ENCODE measurements at places on chromosomes 4 and X.
A peak's percentile ranks its signal among the peaks of the same experiment; 100 is the strongest.

GRCh38 chrX:24151513-24151912 lies 2.0 kb downstream of the ZFX start:
- no peak for DNase-seq

DNA sequence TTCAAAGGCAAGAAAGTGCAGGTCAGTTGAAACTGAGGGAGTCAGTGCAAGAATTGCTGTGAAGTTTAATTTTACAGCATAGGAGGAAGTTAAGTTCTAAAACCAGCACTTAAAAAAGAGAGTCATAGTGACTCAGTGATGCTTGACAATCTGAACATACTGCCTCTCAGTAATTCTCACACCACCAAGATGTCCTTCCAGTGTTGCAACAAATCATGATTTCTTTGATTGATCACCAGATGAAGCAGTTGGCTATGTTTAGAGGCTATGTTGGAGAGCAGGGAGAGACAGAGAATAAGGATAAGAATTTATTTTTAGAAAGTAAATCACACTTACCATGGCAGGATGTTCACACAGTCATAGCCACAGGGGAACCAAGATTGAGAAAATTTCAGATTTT lies 13.2 kb downstream of the TRIM2 start:
- no peak for DNase-seq

DNA sequence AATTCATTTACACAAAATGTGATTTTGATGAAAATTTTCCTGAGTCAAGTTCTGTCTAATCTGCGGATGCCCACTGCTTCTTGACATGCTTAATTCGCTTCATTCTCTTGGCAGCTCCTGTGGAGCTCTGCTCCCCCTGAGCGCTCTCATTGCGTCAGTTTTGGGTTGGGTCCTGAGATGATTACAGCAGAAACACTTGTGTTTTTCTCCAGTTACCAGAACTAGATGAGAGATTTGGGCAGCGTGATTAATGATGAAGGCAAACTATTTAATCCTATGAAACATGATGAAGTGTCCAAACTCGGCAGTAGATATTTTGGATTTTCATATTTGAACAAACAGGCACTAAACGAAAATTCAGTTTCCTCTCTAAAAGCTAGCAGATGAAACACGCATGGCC lies 4.2 kb upstream of the CXCL1 start:
- no peak for DNase-seq

GRCh38 chr4:6309777-6310176 lies 40.1 kb downstream of the WFS1 start:
- no peak for DNase-seq

GRCh38 chrX:51461053-51462044 lies 35.0 kb downstream of the NUDT11 start:
- no peak for DNase-seq

DNA sequence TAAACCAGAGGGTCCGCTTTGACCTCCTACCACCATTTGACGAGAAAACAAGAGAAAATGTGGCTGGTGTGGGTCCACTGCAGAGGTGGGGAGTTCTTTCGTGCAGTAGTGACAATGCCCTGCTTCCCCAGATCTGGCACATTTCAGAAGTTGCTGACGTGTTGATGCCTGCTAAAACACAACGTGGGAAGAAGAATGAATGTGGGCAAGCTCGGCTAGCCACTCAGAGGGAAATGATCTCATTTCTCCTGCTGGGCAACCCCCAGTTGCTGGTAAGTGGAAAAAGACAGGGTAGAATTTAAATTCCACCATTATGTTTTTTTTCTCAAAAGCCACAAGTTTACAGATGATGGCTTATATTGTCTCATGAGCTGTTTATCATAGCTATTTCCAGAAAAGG lies 77.9 kb downstream of the LUZP4 start:
- no peak for DNase-seq

GRCh38 chrX:1537031-1537715 lies at the start of gene P2RY8:
TSS of gene P2RY8 (minus strand) at chrX:1537185. CDS start at chrX:1466558, 70,627 bp downstream.
- peak; percentile 74 for DNase-seq
